ENCODE measurements at places on chromosomes 2 and 18.

- no peaks in the 10 kb centered on the region for H3K36me3 ChIP-seq
- no peak overlapping the region for H3K27ac ChIP-seq
- no peak overlapping the region for H3K4me3 ChIP-seq
- no peak for DNase-seq
- no peaks in the 10 kb centered on the region for H3K27me3 ChIP-seq
Measured at GRCh38 chr2:149597050-149597667, 9.6 kb upstream of the MMADHC start.

- no peak overlapping the region for H3K4me3 ChIP-seq
- H3K27me3 ChIP-seq = peaks cover 5% of the 10 kb centered on the region
- DNase-seq = no peak
- H3K36me3 ChIP-seq = no peaks in the 10 kb centered on the region
- H3K27ac ChIP-seq = no peak overlapping the region
Measured at GRCh38 chr2:9807056-9807455, 36.2 kb upstream of the TAF1B start.

DNA sequence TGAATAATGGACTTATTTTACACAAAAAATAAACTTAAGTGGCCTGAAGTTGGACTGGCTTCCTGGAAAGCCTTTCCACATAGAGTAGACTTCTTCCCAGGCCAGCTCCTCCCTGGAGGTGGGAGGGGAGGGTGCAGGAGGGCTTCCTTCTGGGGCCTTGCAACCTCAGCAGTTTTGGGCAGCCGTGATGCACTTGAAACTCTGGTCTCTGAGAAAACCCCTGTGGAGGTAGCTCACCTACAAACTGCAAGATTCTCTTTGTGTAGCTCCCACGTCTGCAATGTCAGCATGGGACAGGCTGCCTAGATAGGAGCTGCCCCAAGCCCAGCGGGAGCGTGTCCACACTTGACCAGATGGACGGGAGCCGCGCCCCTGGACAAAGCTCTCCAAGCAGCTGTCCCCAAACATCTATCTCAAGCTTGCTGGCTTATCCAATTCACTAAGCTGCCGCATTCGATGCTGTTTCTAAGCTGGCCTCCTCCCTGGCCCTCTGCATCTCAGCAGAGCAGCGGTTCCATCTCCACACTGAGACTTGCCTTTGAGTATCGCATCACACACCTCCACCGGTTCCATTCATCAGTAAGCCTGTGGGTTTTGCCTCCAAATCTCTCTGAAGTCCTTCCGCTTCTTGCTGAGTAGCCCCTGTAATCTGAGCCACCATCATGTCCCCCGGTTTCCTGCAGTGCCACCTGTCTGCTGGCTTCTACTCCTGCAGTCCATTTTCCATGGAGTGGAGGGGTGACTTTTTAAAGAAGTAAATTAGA is 1.6 kb upstream of the LPIN1 start:
- peaks cover 54% of the 10 kb centered on the region for H3K4me1 ChIP-seq
- no peak overlapping the region for H3K4me3 ChIP-seq
- peak; percentile 51 for DNase-seq

DNA sequence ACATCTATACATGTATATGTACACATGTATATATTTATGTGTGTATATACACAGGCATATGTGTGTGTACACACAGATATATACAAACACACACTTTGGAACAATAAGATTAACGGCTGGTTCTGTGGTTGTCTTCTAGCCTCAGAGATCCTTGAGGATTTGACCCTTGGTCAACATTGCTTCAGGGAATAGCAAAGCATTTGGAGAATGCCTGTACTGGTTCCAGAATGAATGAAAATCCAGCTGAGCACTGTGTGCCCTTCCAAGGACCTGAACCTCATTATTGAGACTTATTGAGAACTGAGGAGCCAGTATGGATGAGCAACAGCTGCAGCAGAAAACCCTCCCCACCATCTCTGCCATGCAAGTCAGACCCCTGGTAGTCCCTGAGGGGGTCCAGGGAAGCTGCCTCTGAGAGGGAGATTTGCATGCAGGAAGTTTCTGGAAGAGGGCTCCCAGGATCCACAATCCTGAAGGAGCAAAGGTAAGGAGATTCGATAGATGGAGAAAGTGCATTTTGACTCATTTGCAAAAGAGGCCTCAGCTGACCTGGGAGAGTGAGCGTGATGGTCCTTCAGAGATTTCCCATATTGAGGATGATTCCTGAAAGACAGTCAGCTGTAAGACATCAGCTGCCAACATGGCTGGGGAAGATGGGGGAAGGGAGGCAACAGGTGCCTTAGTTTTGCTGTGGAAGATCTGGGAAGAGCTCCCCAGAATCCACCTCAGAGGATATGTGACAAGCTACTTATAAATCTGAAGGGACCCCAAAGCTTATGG is 166.6 kb upstream of the NCKAP5 start:
- no peak for DNase-seq
- no peaks in the 10 kb centered on the region for H3K36me3 ChIP-seq
- H3K27me3 ChIP-seq = peaks cover 7% of the 10 kb centered on the region

DNA sequence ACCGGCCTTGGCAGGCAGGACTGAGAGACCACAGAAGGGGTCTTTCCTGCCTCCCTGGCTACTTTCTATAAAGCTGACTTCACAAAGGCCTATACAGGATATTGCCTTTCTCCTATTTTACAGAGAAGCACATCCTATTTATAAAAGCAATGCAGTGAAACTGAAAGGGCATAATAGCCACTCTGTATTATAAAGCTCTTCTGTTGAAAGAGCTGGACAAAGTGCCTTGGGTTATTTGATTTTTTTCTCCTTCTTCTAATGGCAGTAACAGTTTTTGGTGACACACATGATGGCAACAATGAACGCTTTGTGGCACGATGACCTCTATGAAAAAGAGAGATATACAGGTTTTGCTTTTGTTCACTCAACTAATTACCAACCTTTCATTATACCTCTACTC is 281.1 kb downstream of the ZNF516 start:
- H3K36me3 ChIP-seq = no peaks in the 10 kb centered on the region
- H3K27me3 ChIP-seq = no peaks in the 10 kb centered on the region
- H3K27ac ChIP-seq = peak overlapping the region; percentile 60
- no peak overlapping the region for H3K4me3 ChIP-seq
- no peak for DNase-seq

- peak overlapping the region; percentile 85 for H3K27ac ChIP-seq
- H3K4me1 ChIP-seq = peaks cover 31% of the 10 kb centered on the region
- H3K36me3 ChIP-seq = peaks cover 4% of the 10 kb centered on the region
- no peaks in the 10 kb centered on the region for H3K27me3 ChIP-seq
- peak overlapping the region; percentile 28 for H3K4me3 ChIP-seq
- DNase-seq = peak; percentile 42
Measured at GRCh38 chr2:47907039-47907781, 912 bp upstream of the FBXO11 start.
